Thoracic aorta (tissue), 2 donors: ENCODE measurements at places on chromosomes 4 and X.

DNA sequence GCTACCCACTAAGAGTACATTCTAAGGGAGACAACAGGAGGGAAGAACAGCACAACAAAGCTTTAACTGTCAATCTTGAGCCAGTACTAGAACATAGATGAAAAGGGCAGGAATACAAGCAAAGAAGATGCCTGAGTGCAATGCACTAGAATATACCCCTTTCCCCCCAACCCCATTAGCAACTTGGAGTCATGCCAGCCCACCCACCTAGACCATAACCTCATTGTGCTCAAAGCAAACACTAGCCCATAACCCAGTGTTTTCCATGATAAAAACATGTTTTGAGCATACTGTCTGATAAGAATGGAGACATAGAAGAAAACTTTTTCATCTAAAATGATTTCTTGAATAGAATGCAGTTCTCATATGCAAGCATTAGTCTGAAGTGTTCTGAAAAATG lies 183.2 kb downstream of the RAP1GDS1 start:
- no peak for DNase-seq

- DNase-seq: no peak
These were observed 107.2 kb downstream of the SCD5 start for GRCh38 chr4:82691431-82691830.

DNA sequence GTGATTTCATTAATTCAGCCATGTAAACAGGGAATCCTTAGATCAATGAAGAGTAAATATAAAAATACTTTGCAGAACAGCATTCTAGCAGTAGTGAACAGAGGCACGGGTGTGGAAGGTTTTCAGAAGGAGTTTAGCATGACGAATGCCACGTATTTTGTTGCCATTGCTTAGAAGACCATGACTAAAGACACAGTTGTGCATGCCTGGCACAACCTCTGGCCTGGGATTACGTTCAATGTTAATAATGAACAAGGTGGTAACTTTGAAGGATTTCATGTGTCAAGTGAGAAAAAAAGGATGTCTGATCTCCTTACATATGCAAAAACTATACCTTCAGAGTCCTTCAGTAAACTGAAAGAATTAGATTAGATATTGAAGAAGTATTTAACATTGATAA lies 171.9 kb downstream of the MAGEB5 start:
- DNase-seq: no peak

DNA sequence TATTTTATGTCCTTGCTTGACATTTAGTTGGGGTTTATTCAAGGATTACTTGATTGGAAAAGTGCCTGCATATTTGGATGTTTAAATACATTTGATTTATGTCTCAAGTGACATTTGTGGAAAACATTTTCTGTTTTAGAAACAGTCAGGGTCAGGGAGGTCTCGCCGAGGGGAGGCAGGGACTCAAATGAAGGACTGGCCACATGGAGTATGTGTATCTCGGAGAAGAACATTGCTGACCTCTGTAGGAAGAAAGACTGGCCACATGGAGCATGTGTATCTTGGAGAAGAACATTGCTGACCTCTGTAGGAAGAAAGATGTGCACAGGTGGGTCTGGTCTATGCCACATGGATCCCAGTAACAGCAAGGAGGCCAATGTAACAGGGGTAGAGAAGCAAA lies 233.6 kb downstream of the TRIML1 start:
- no peak for DNase-seq

GRCh38 chrX:35800474-35800873 lies 2.3 kb downstream of the MAGEB16 start:
- DNase-seq: no peak
